ENCODE measurements at places on chromosomes 13 and 19.
A peak's percentile ranks its signal among the peaks of the same experiment; 100 is the strongest.

- no peak for DNase-seq
Observed at GRCh38 chr13:29846475-29847256, 3.8 kb downstream of the UBL3 start.

- no peak for DNase-seq
Observed at GRCh38 chr13:42028113-42028799, 20.2 kb upstream of the DGKH start.

- DNase-seq = no peak
Observed at GRCh38 chr13:33865945-33866344, 48.0 kb downstream of the RFC3 start.

- peak; percentile 60 for DNase-seq
Observed at GRCh38 chr19:44745341-44745831, 3.1 kb upstream of the BCL3 start.

GRCh38 chr13:108508263-108508662, 121.1 kb upstream of the MYO16 start:
- peak; percentile 48 for DNase-seq

- DNase-seq = no peak
Observed at GRCh38 chr19:13037731-13038130, 42.5 kb downstream of the NFIX start.

DNA sequence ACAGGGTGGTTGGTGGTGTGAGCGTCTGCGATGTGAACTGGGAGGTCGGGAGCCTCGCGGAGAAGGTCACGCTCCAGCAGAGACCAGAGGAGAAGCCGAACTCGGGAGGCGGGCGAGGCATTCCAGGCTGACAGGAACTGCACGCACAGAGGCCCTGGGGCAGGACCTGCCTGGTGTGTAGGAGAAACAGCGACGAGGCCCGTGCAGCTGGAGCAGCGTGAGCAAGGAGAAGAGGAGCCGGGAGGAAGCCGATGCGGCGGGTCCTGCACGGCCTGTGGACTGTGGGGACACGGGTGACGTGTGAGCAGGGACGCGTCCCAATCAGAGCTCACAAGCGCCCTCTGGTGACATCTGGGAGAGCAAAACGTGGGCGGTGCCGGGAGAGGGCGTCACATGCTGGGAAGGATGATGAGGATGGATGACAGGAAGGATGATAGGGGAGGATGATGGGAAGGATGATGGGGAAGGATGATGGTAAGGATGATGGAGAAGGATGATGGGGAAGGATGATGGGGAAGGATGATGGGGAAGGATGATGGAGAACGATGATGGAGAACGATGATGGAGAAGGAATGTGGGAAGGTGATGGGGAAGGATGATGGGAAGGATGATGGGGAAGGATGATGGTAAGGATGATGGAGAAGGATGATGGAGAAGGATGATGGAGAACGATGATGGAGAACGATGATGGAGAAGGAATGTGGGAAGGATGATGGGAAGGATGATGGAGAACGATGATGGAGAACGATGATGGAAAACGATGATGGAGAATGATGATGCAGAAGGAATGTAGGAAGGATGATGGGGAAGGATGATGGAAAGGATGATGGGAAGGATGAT, 16.1 kb upstream of the MADCAM1 start:
- peak; percentile 10 for DNase-seq

DNA sequence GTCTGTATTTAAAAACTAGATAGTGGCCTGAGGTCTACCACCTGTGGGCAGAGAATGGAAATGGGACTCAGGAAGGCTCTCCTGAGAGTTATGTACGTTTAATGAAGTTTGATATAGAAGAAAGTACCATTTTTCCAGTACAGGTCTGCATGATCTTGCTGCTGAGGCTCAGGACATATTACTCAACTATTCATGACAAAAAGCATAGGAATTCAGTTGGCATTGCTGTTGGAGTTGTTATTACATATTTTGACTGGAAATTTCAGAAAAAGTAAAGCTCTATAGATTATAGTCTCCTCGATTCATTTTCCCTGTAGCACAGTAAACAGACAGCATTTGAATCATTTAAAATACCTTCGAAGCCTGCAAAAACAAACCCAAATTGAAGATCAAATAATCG, 469.8 kb downstream of the DCT start:
- DNase-seq = no peak

DNA sequence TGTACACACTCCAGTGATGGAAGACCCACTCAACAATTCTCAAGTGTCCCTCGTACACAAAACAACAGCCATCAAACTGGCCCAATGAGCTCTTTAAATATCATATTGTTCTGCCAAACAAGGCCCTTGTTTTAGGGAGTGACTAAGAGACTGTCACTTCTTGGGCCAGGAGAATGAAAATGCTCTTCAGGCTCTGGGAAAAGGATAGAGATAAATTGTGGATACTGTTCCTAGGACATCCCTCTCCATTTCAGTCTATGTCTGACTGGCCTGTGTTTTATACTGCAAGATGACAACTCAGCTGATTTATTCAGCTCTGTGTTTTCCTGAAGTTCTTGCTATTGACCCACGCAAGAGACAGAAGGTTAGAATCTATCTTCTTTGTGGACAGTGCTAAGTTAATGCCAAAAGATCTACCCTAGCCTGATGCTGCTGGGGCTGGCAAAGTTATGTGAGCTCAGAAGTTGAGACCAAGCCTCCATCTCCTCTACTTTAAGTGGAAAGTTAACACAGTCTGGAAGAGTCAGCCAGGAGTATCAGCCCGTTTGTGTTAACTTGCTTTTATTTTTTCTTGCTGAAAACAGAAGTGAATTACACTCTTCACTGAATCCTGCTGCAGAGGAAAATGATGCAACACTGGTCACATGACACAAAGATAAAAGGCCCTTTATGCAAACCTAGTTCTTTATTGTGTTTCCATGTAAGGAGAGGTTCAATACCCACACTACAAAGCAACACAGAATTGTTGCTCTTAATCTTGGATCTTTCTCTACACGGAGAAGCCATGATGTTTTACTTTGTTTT, 14.6 kb downstream of the FRY start:
- peak; percentile 81 for DNase-seq

DNA sequence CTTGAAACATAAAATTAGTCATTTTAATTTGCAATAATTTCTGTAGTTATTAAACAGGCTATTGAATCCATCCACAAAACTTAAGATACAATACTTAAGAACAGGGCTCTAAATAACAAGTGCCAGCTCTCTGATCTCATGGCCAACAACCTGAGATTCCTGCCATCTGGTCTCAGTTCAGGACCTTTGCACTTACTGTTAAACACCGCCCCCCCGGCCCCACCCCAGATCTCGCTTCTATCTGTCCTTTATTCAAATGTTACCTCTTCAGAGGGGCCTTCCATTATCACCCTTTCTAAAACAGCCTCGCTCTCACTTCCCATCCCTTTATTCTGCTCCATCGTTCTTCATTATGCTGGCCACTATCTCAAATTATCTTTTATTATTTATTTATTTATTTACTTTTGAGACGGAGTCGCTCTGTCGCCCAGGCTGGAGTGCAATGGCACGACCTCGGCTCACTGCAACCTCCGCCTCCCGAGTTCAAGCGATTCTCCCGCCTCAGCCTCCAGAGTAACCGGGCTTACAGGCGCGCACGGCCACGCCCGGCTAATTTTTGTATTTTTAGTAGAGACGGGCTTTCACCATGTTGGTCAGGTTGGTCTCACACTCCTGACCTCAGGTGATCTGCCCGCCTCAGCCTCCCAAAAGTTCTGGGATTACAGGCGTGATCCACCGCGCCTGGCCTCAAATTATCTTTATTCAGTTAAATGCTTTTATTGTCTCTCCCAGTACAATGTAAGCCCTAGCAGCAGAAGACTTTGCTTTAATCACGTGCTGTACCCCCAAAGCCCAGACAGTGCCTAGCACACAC, 838 bp upstream of the SNRNP70 start:
- no peak for DNase-seq

GRCh38 chr13:57925250-57925649, 293.7 kb downstream of the PCDH17 start:
- no peak for DNase-seq

DNA sequence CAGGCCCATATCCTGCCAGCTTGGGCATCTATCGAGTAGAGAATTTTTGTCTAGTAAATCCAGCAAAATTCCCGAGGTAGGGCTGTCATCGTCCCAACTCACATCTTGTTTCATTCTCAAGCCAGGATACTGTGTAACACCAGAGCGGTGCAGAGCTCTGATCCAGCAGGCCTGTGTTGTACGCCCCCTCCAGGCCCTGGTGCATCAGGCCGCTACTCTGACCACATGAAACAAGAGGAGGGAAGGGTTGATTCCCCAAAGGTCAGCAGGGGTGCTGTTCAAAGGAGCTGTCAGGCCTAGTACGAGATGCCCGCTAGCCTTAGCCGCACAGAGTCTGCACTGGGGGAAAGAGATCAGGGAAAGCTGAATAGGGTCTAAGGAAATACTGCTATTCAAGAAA, 276.0 kb downstream of the SLC7A1 start:
- no peak for DNase-seq

DNA sequence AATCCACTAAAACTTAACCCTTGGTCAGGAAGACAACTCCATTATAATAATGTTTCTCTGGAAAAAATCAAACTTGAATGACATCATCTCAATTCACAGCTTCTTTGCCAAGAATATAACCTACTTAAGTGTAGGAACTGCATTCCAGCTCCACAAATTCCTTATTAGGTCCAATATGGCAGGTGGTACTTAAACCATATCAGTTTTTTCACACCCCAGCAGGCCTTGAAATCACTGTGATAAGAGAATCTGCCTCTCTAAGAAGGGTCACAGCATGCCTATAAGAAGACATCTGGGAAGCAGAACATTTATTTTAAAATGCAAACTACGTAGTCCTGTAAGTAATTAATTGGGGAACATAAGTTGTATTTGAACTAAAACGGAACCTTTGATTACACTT, 687.8 kb downstream of the DIAPH3 start:
- no peak for DNase-seq

GRCh38 chr19:39679056-39679790, 23.5 kb downstream of the LGALS16 start:
- no peak for DNase-seq

DNA sequence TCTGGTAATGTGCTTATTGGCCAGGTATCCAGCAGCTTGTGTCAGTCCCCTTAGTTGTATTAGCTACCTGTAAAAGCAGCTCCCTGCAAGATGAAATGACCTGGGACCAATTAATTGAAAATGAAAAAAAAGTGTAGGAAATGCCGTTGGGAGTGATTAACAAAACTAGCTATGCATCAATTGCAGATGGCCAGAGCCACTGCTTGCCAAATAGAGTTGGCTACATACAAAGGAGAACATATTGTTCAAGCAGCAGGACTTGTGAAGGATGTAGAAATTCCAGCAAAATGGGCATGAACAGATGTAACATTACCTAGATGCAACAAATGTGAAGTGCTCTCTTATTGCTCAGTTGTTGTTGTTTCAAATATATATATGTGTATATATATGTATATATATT, 300.5 kb downstream of the PCDH17 start:
- DNase-seq = no peak

- no peak for DNase-seq
Observed at GRCh38 chr13:35704331-35704730, 227.8 kb upstream of the MAB21L1 start.

DNA sequence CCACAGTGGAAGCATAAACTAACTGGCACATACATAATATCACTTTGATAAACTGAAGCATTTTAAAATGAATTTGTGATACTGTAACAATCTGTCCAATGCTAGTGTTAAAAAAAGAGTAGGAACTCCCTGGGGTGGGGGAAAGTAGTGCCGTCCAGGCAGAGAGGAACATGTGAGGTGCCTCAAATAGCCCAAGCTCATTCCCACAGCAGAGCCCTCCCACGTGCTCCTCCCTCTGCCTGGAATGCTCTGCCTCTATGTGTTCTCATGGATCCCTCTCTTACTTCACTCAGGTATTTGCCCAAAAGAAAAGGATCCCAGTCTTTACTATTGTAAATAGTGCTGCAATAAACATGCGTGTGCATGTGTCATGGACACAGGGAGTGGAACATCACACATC, 188.1 kb downstream of the NHLRC3 start:
- no peak for DNase-seq

GRCh38 chr13:112438515-112438914, 62.4 kb downstream of the SPACA7 start:
- no peak for DNase-seq

GRCh38 chr13:40987606-40988280, 31.4 kb downstream of the ELF1 start:
- DNase-seq = no peak

DNA sequence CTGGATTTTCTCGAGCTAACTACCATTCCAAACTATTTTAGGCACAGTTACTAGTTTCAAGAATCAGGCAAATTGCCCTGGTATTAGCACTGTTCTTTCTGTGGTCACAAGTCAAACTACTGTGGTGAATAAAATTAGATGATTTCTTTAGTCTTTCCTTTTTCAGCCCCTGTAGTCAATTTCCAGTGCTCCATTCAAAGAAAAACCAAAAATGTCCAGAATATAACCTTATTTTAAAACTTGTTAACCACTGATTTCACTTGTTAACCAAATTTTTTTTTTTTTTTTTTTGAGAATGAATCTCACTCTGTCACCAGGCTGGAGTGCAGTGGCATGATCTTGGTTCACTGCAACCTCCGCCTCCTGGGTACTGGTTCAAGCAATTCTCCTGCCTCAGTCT, 50.6 kb upstream of the USPL1 start:
- no peak for DNase-seq

GRCh38 chr19:40687525-40688016, 2.9 kb downstream of the NUMBL start:
- peak; percentile 71 for DNase-seq

DNA sequence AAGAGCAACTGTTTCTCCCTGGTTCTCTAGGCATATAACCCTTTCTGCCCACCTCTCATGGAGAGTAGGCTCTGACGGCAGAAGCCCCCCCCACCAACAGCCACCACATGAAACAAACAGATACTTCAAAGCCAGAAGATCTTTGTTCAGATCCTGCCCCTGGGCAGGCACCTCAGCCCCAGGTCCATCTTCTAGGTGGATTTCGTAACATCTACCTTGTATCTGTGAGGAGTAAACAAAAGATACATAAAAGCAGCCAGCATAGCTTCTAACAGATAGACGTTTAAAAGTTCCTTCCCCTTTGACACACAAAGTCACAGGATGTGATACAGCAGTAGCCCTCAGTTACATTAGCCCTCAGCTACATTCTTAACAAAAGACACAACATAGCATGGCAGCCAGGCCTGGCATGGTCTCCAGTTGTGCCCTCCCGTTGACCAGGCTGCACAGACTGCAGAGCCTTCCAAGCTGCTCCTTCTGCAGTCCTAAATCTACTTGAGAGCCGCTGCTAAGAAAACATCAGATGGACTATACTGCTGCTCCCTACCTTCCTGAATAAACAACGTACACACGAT, 35.4 kb downstream of the BRD4 start:
- no peak for DNase-seq

DNA sequence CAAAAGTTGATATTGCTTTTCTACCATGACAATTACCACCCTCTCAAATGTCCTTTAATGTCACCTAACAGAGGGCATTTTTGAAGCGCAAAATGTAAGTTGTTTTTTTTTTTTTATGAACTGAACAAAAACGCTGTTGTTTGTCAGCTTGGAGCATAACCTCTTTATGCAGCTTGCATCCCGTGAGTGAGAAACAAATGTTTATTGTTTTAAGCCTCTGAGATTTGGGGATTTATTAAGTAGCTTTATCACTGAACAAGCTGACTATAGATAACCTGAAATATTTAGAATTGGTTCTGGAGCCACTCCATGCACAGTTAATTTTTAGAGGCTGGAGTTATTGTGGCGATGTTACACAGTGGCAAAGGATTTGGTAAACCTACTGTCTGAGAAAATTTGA, 80.1 kb upstream of the ATXN8OS start:
- DNase-seq = no peak

Measured in inflammatory macrophage (primary cell).